Progenitor cell of endocrine pancreas (in vitro differentiated cells): ENCODE measurements at places on chromosomes 1 and 21.

- DNase-seq, result no peak
- no peaks in the 10 kb centered on the region for H3K4me1 ChIP-seq
- no peak overlapping the region for H3K4me3 ChIP-seq
- H3K27me3 ChIP-seq, result no peaks in the 10 kb centered on the region
Measured at GRCh38 chr1:3545363-3546047, 65.8 kb downstream of the MEGF6 start.

GRCh38 chr1:221915764-221916163, 173.9 kb upstream of the DUSP10 start:
- H3K4me1 ChIP-seq, result no peaks in the 10 kb centered on the region
- H3K27me3 ChIP-seq, result no peaks in the 10 kb centered on the region
- DNase-seq, result no peak
- H3K27ac ChIP-seq, result no peak overlapping the region
- no peak overlapping the region for H3K4me3 ChIP-seq

GRCh38 chr1:180167721-180168467, 13.2 kb downstream of the QSOX1 start:
- no peak for DNase-seq
- peaks cover 27% of the 10 kb centered on the region for H3K36me3 ChIP-seq
- no peak overlapping the region for H3K4me3 ChIP-seq
- H3K27ac ChIP-seq, result no peak overlapping the region

DNA sequence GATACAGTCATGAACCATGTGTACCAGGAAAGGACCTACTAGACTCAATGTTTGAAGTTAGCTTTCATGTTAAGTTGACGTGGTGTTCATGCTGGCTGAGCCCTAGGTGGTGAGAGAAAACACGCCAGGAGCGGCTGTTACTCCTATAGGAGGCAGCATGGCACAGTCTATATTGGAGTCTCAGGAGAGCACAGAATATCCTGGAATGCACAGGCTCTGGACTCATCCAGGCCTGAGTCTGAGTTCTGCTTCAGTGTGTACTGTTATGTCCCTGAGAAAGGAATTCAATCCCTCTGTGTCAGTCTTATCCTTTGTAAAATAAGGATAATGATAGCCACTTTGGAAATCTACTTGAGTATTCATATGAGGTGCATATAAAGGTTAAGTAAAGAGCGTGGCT, 41.2 kb downstream of the DPT start:
- H3K27ac ChIP-seq, result no peak overlapping the region
- no peak for DNase-seq
- no peak overlapping the region for H3K4me3 ChIP-seq
- peaks cover 14% of the 10 kb centered on the region for H3K4me1 ChIP-seq
- no peaks in the 10 kb centered on the region for H3K36me3 ChIP-seq
- no peaks in the 10 kb centered on the region for H3K27me3 ChIP-seq

DNA sequence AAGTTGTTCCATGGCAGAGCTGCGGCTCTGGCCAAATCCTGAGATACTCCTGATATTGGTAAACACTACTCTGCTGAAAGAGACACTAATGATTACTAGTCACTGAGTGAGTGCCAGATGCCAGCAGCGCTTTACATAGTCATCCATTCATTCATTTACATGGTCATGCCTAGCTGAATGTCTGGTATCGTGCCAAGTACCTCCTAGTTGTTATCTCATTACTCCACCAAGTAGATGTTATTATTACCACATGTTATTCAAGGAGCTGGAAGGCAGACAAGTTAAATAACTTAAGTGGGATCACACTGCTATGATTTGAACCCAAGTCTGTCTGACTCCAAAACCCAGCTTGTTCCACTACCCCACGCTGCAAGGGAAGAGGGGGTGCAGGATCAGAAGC, 4.7 kb downstream of the OLFML2B start:
- H3K36me3 ChIP-seq, result no peaks in the 10 kb centered on the region
- H3K27ac ChIP-seq, result no peak overlapping the region
- H3K4me3 ChIP-seq, result no peak overlapping the region
- H3K27me3 ChIP-seq, result peaks cover 24% of the 10 kb centered on the region
- H3K4me1 ChIP-seq, result peaks cover 9% of the 10 kb centered on the region

DNA sequence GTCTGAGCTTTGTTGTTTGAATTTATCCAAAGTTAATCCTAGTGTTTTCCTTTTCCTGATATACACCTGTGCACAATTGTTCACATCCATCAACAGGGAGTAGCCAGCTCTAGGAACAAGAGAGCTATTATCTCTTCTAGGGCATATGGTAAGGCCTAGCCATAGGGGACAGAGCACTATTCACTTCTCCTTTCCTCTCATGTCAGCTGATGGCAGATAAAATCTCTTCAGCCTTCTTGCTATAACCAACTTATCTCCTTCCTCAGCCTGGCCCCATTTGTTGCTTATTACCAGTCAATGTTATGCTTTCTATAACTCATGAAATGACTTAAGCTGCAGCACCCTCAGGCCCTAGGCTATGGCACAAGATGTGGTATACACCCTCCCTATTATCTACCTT, 38.9 kb downstream of the PATJ start:
- peaks cover 11% of the 10 kb centered on the region for H3K4me1 ChIP-seq
- no peak overlapping the region for H3K4me3 ChIP-seq
- H3K27ac ChIP-seq, result peak overlapping the region; percentile 33
- peaks cover 24% of the 10 kb centered on the region for H3K36me3 ChIP-seq
- DNase-seq, result no peak
- no peaks in the 10 kb centered on the region for H3K27me3 ChIP-seq
